Iris pigment epithelial cell (primary cell): ENCODE measurements at places on chromosomes 12 and 14.

DNA sequence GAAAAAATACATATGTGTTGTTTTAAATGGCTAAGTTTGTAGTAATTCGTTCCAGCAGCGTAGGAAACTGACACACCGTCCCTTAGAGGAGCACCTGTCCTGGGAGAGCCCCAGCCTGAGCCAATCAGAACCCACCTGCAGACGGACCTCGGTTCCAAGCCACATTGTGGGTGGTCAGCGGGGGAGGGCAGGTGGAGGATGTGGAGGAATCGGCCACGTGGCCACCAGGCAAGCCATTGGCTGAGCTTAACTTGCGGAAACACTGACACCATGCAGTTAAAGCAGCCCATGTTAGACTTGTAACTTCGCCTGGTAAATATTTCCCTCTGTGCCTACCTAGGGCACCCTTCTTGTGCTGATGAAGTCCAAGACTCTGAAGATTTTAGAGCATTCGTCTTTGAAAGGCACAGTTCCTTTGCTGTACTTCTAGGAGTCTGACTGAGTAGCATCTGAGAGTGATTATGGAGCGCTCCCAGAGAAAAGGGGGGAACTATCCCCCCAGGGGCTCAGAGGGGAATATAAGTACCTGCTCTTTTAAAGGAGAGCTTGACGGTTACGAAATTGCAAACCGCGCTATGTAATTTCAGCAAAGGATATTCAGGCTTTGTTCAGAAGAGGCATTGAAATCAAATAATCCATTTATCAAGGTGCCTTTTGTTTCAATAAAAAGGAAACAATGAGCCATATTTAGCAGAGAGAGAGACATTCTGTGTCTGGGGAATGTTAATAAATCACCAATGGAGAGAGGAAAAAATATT, 135.7 kb downstream of the TMEM132C start:
- no peak for DNase-seq

DNA sequence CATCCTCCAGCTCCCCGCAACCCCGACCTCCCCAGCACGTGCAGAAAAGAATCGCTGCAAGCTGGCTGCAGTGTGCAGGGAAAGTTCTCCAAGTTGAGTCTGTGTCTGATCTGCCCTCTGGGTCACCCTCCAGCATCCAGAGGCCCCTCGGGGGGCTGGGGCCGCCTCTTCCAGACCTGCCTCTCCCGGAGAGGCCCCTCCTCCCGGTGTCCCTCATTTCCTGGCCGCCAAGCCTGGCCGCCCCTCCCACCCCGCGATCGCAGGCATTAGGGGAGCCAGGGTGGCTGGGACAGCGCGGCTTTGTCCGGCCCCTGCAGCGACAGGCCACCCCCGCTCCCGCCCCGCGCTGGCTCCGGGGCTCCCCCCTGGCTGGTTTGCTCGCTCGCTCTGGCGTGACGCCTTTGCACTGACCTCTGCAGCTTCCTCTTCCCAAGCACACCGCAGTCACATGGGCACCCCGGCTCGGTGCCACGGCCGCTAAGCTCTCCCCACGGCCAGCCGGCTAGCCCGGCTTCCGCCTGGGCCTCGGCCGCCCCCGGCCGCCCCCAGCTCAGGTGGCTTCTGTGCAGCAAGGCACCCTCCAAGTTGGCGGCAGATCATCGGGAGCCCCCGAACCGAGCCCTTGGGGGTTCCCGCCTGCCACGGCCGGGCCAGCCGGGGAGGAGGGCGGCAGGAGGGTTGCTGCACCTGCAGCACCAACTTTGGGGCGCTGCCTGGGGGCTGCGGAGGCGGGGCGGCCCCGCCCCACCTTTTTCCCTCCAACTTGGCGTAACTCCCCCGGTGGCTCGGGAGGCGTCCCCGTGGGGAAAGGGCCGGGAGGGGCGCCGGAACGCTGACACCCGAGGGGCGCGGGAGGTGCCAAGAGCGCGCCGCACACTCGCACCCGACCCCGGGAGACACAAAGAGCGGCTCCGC, 43.7 kb downstream of the KDM2B start:
- peak; percentile 74 for DNase-seq

- no peak for DNase-seq
Measured at GRCh38 chr14:101497684-101498525, 63.4 kb upstream of the DIO3 start.

- no peak for DNase-seq
Measured at GRCh38 chr12:90677552-90677951, 277.4 kb downstream of the CCER1 start.

GRCh38 chr12:24698972-24699371, 249.9 kb downstream of the BCAT1 start:
- no peak for DNase-seq

DNA sequence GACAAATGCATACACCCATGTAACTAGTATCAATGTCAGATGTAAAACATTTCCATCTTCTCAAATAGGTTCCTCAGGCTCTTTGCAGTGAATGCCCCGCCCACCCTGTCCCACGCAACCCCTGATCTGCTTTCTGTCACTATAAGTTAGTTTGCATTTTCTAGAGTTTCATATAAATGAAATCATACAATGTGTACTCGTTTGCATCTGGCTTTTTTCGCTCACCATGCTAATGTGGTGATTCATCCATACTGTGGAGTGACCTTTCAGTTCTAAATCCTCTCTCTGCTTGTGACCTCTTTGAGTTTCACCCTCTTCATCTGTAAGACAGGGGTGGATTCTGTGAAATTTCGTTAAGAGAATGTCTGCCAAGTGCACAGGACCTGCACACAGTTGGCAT, 30.6 kb upstream of the MSI1 start:
- peak; percentile 83 for DNase-seq

GRCh38 chr14:99748529-99748928, 44.7 kb upstream of the EML1 start:
- DNase-seq, result no peak

- no peak for DNase-seq
Measured at GRCh38 chr14:104989951-104990303, 4.3 kb downstream of the CLBA1 start.

DNA sequence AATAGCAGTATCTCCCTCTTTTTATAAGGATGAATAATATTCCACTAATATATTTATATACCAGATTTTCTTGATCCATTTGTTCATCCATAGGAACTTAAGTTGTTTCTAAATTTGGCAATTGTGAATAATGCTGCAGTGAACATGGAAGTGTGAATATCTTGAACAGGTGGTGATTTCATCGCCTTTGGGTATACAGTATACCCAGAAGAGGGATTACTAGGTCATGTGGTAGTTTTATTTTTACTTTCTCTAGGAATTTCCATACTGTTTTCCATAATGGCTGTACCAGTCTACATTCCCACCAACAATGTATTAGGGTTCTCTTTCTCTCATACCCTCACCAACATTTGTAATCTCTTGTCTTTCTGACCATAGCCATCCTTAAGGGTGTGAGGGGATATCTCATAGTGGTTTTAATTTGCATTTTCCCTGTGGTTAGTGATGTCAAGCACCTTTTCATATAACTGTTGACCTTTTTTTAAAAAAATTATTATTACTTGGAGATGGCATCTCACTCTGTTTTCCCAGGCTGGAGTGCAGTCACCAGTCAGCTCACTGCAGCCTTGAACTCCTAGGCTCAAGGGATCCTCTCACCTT, 20.5 kb downstream of the PPHLN1 start:
- no peak for DNase-seq

GRCh38 chr12:25979563-25979962, 21.1 kb downstream of the RASSF8 start:
- DNase-seq, result peak; percentile 50

GRCh38 chr14:105622329-105622955, 96.1 kb downstream of the TMEM121 start:
- no peak for DNase-seq

DNA sequence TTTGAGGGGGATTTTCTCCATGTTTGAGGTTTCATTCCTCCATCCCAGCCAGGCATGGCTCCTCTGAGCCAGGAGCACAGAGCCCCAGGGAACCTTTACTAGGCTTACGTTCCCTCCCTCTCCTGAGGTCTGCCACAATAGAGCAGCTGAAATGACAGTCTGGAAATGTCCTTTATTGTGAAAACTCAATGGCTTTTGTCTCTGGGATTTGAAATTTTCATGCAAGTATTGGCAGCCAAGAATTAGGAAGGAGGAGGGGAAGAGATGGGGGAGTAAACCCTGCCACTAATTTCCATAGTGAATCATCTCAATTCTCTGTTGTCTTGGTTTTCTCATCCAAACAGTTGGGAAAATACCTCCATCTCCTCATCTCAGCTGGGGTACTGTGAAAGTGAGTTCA, 2.6 kb upstream of the PLEKHG3 start:
- no peak for DNase-seq

DNA sequence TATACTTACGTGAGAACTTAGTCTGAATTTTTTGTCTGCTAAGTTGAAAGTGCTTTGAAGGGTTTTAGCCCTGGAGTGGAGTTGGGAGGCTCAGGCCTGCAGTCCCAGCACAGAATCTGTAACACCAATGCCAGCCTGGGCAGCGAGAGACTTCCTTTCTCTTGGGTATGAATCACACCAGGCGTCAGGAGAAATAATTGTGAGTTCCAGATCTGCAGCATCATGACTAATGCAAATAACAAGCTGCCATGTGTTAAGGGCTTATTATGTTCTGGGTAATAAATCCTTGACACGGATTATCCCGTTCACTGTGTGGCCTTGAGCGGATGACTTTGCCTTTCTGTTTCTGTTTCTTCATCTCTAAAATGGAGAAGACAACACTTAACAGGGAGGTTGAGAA, 70.6 kb downstream of the B4GALNT3 start:
- peak; percentile 25 for DNase-seq

DNA sequence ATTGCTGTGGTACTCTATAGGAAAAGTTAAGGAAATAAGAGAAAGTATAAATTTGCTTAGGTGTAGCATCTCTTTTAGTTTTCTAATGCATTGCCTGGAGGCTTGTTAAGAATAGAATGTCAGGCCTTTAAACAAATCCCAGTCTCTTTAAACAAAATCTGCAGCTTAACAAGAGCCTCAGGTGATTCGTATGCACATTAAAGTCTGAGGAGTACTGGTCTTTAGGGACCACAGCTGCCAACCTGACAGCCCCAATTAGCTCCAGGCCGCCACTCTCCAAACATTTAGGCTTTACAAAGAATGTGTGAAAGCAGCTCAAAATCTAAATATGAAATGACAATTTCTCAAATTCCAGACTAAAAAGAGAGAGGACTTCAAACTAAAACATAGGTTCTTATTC, 35.7 kb downstream of the PAWR start:
- no peak for DNase-seq

GRCh38 chr12:95440401-95440800, 33.6 kb upstream of the METAP2 start:
- peak; percentile 78 for DNase-seq

GRCh38 chr12:131093971-131094830, 140.5 kb downstream of the ADGRD1 start:
- no peak for DNase-seq

DNA sequence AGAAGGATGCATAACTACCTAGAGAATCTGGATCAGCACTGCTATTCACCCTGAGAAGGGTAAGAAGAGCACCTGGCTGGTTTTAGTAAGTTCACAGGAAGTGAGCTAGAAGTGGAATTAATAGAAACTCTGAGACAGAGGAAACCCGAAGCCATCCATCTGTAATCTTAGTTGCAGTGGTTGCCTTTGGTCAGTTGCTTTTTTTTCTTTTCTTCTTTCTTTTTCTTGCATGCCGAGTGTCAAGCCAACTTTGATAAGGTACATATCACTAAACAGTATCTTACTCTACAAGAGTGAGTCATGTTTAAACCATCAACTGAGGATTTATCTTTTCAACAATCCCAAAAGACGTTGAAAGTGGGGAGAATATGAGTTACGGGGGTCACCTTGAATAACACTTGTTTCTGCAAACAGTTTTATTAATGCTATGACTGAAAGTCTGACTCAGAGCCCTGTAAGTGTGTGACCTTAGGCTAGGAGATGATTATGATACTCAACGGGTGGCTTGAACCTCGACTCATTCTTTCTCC, 26.7 kb downstream of the C12orf75 start:
- DNase-seq, result peak; percentile 58

DNA sequence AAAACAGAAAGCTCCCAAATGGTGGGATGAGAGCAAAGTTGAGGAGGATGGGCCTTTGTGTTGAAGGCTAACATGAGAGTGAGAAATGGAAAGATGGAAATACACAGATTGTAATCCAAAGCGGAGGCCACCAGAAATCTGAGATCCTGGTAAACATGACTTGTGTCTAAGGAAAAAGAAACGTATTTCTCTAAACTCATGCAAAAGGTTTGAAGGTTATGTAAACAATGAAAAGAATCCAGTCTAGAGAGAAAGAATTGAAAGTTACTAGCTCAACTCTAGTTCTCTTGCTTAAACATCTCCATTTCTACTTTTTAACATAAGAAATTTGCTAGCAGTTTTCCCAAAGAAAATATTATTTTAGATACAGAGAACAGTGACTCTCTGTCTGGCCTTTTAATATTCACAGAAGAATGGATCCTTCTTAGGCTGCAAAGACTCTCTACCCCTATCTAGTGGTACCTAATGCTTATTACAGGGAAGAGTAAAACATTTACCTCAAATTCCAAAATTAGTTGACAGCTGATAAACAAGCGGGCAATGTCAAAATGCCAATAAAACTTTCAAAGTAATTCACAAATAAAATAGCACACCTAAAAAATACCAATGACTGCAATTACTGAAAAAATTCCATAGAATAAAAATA, 75.8 kb upstream of the SOX5 start:
- DNase-seq, result peak; percentile 53

GRCh38 chr12:102435827-102436436, 44.4 kb downstream of the IGF1 start:
- DNase-seq, result no peak

GRCh38 chr12:117421068-117421752, 59.8 kb upstream of the NOS1 start:
- no peak for DNase-seq

GRCh38 chr14:31785574-31785973, 224.4 kb downstream of the NUBPL start:
- no peak for DNase-seq

DNA sequence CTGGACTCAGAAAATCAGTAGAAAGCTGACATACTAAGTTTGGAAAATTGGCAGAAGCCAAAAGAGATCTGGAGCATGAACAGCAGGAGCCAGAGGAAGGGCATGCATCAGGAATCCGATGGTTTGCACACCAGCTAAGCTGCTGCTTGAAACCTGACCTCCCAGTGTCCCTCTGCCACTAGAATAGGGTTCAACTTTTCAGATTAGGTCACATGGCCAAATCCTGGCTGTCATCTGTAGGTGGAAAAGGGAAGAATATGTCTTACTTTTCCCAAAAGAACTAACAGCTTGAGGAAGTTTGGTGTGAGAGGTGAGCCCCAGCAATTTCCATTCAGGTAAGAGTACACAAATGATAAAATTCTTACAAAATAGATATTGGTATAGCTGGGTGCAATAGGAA, 732.6 kb downstream of the RERGL start:
- DNase-seq, result no peak

DNA sequence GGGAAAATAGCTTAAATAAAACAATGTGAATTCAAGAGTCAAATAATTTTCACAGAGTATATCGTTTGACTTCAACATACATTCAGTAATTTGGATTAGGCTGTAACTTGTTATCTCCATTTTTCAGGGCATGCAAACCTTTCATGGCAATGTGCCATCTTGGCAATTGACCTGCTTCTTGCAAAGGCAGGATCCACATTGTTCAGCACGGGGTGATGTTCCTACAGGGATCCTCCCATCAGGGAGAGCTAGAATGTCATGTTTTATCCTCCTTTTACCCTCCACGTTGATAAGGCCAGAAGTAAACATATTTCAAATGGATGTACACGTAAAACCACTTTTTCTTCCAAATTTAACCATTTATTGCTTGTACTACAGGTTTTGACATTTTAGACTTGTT, 314.4 kb downstream of the GALC start:
- DNase-seq, result no peak

- DNase-seq, result no peak
Measured at GRCh38 chr14:89700801-89701200, 253.7 kb downstream of the EFCAB11 start.

GRCh38 chr12:20801035-20801434, 9.5 kb upstream of the SLCO1B3 start:
- DNase-seq, result no peak
